ENCODE measurements at places on chromosomes 12 and 14.

DNA sequence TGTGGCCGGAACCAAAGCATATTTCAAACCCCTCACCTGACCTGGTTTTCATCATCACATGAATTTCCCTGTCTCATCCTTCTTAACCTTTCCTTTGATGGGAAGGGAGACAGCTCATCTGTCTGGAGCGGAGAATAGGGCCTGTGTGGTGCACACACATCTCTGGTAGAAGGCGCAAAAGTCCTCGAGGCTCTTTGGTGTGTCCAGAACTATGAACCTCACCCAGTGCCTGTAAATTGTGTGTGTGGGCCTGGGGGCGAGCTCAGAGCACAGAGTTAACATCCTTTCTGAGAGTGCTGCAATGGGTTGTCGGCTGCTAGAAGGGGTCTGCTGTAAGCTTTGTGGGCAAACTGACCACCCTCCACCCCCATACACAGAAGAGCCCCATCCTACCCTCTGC lies 749 bp downstream of the GALNT6 start:
- DNase-seq = no peak

GRCh38 chr14:28757786-28758185 lies 8.8 kb upstream of the FOXG1 start:
- DNase-seq = no peak

- DNase-seq = no peak
These were observed 33.1 kb downstream of the SNRNP35 start for GRCh38 chr12:123491056-123491455.

DNA sequence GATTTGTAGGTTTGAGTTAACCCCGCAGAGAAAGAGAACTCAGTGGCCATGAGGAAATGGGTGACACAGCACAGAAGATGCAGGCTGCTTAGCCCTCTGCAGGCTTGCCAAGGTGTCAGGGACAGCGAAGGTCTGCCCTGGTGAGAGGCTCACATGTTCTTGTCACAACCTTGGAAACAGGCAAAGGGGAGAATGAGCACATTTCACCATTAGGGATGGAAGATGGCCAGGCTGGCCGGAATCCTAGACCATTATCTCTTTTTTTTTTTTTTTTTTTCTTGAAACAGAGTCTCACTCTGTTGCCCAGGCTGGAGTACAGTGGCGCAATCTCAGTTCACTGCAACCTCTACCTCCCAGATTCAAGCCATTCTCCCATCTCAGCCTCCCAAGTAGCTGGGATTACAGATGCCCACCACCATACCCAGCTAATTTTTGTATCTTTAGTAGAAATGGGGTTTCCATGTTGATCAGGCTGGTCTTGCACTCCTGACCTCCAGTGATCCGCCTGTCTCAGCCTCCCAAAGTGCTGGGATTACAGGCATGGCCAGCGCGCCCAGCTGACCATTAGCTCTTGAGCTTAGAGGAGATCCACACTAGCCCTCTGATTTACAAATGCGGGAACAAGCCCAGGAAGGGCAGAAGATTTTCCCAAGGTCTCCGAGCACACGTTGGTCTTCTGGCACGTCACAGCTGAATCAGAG lies 34.6 kb downstream of the LTBP2 start:
- DNase-seq = no peak

DNA sequence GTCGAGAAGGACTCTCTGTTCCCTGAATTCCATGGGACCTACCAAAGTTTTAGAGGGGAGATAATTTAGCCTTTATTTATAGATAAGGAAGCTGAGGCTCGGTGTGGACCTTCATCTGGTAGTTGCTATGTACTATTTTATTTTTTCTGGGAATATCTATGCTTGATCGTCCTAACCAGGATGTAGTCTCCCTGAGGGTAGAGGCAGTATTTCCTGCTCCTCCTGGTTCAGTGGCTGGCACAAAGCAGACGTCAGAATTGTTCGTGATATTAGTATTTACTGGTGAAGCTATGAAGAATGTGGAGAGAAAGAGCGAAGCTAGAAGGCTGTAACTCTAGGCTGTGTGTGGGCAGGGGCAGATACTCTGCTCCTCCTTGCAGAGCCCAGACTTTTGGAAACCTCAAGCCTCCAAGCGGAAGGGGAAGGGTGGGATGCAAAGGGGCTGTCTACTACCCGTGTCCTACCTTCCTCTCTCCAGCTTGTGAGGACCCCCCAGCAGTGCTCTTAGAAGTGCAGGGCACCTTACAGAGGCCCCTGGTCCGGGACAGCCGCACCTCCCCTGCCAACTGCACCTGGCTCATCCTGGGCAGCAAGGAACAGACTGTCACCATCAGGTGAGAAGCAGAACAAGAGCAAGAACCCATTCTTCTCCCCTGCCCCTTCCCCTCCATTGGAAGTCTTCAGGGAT lies 1.4 kb downstream of the LRP10 start:
- no peak for DNase-seq

DNA sequence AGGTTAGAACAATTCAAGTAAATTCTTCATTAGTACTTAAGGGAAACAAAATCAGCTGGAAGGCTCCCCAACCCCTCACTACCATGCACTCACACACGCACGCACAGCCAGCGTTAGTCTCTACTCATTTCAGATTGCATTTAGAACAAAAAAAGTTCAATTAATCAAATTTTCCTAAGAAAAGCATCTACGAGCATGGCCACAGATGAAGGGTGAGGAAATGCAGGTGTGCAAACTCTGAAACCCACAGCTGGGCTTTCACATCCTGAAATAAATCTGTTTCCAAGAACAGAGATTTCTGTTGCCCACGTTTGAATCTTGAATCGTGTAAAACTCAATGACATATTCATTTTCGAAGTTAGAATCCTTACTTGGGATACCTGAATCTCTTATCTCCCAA lies 62.6 kb downstream of the SEL1L start:
- no peak for DNase-seq

DNA sequence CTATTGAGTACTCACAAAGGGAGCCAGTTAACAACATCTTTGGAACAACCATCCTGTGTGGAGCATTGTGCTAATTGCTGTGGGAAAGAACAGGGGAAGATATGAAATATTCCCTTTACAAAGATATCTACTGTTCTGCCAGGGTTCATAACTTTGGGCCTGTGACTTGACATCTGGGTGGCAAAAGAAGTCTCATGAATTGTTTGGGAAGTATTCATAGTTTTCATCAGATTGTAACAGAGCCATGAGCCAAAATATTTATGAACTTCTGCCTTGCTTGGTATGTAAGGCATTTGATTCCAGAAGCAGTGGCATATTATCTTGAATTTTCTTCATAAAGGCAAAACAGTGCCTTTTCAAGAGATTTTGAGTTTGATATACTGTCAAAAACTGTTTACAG lies 816.2 kb downstream of the DIO2 start:
- no peak for DNase-seq

- DNase-seq = no peak
These were observed 163.1 kb downstream of the PHLDA1 start for GRCh38 chr12:75868501-75868900.

DNA sequence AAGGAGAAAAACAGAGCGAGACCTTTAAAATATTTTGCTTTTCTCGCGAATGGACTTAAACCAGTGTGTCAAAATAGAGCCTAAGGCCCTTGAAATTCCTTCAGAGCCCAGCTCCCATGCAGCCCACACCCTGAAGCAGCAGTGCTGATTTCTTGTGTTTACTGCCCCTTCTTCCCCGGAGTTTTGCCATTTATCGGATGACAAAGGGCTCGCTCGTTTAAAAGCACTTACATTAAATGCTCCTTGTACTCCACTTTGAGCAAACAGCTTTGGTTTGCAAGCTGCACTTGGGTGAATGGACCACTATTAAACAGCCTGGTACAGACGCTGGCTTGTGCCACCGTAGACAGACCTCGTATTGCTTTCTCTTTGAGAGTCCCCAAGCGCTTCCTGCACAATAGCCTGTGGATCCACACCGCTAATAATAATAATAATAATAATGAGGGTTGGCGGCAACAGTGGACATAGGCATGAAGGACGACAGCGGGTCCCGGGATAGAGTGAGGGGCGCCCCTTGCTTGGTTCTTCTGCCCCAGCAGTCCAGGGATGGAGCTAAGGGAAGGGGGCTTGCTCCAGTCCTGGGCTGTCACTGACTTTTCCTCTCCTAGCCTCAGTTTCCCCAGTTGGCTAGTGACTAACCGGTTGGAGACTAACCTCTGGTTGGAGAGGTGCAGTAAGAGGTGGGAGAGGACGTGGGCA lies 6.6 kb downstream of the DLK1 start:
- DNase-seq = no peak

GRCh38 chr14:57317248-57317833 lies 48.6 kb downstream of the AP5M1 start:
- peak; percentile 33 for DNase-seq

DNA sequence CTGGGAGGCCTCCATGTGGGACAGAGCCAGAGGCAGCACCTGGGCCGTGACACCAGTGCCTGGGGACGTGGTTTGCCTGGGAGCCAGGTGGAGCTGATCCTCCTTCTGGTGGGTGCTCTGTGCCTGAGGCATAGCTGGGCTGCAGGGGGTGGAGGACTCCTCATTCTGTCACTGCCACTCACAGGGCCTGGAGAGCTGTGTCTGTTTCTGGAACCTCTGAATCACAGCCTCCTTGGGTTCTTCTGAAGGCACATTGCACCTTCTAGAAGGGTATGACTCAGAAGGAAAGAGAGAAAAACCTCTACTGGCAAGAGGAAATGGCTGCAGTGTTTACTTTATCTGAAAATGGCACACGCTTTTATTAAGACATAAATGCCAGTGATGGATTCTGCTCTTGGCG lies 659.8 kb downstream of the VRK1 start:
- DNase-seq = peak; percentile 36

DNA sequence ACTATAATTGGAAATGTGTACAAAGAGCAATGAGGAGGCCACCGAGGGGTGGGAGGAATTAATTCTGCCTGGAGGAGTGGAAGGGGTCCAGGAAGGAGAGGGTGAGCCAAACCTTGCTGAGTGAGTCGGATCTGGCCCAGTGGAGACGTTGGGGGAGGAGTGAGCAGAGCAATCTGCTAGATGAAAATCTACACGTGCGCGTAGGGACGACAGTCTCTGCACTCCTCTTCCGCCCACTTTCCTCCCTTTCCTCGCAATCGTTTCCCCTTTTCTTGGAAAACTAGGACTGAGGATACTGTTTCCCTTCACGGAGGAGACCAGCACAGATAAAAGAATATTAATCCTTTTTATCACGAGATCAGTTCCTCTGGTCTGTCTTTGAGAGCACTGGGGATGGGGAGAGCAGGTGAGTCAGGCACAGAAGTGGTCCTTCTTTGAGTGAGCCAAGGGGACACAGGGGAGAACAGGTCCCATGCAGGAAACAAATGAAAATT lies 2.9 kb upstream of the NAB2 start:
- no peak for DNase-seq

GRCh38 chr14:104741803-104742251 lies 11.1 kb upstream of the SIVA1 start:
- no peak for DNase-seq
